ENCODE measurements at places on chromosomes 12 and 14.

DNA sequence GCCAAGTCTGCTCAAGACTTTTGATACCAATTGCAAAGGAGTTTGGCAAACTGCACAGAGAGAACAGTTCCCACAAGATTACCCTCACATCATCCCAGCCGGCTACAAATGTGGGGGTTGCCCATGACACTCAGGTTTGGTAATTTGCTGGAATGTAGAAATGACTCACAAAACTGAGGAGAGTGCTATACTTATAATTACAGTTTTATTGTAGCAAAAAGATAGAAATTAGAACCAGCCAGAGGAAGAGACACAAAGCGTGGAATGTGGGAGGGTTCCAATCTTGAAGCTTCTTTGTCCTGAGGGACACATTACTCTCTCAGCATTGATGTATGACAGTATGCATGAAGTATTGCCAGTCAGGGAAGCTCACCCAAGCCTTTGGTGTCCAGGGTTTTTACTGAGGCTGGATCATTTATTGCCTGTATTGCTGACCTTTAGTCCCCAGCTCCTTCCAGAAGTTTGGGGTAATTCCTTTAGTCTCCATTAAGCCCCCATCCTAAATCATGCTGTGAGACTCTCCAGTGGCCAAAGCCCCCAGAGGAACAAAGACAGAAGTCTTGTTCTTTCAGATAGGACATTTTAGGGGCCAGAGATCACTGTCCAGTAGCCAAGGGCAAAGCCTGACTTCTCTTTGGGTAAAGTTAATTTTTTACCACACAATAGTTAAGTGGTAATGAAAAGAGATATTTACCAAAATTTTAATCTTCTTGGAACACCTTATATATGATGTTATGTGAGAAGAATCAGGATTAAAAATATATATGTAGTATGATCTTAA is 9.9 kb downstream of the TBK1 start:
- DNase-seq = no peak

- DNase-seq = no peak
These were observed 1.7 kb upstream of the AKAP6 start for GRCh38 chr14:32327255-32327961.

GRCh38 chr12:107634530-107634929 is 51.1 kb upstream of the PWP1 start:
- DNase-seq = no peak

DNA sequence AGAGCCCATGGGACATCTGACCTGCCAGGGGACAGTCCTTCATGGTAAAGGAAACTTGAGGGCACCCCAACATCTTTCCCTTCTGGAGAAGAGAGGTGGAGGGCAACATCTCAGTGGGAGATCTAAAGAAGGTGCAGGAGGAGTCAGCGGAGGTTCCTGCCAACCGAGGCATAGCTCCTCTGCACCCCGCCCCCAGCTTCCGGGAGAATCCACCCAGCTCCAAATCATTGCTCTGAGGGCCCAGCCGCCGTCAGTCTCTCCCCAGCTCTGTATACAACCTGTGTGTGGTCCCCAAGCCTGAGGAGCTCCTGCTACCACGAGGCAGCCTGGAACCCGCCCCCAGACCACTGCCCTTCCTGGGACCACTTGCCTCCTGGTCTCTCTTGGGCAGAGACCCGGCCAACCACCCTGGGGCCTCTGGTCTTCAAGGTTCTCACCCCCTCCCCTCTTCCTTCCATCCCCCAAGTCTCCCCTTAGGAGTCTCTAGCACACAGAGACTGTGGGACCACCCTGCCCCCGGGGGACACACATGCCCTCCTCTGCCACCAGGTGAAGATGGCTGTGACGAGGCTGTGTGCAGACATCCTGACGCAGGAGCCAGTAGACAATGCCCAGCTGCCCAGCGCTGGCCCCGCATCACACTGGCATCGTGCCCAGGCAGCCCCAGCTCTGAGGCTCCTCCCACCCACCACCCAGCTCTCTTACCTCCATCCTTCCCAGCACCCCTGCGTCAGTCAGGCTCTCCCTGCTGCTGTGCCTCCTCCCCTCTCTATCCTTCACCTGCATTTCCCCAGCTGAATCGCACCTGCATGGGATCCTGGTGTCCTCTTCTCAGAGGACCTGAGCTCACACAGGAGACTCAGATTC is 13.0 kb upstream of the NUDT14 start:
- DNase-seq = no peak

- DNase-seq = no peak
These were observed 10.9 kb downstream of the MTA1 start for GRCh38 chr14:105430565-105430964.

DNA sequence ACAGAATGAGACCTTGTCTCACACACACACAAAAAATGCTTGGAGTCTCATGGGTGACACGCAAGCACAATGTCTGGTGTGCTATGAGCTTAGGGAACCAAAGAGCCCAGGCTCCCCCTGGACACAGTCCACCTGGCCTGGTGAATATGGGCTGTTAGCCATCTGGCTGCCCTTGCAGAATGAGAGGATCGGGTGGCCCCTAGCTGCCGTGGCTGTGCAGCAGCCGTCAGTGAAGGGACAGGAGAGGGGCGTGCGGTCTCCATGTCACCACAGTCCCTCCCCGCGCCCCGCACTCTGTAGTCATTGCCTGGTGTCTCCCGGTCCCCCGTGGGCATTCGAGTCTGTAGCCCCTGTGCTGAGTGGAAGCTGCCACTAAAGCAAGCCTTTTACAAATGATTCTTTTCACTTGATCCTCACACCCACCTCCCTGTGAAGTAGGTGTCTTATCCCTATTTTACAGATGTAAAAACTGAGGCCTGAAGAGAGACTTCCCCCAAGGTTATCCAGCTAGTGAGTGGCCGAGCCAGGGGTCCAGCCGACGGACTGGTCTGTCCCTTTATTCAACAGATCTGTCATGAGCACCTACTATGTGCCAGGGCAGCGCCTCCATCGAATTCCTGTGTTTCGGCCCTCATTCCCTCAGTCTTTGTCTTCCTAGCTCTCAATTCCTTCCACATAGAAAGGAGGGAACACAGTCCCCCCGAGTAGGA is 18.8 kb downstream of the MVK start:
- no peak for DNase-seq

DNA sequence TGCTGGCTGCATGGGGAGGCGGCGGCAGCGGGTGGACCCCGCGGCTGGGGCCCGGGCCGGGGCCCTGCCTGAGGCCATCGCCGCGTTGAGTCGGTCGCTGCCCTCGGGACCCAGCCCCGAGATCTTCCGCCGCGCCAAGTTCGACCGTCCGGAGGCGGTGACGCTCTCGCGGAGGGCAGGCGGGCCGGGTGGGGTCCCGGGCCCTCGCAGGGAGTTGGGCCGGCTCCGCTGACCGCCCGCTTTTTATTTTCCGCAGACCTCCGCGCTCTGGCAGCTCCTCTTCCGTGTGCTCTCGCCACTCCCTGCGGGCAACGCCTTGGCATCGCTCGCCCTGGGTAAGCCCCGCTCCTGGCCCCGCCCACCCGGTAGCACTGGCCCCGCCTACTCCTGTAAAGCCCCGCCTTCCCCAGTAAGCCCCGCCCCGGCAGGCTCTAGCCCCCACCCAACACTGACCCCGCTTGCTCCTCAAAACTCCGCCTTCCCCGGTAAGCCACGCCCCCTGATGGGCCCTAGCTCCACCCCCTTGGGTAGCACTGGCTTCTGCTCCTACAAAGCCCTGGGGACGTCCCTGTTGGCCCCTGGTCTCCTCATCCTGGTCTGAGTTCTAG is 424 bp downstream of the TEDC1 start:
- no peak for DNase-seq

DNA sequence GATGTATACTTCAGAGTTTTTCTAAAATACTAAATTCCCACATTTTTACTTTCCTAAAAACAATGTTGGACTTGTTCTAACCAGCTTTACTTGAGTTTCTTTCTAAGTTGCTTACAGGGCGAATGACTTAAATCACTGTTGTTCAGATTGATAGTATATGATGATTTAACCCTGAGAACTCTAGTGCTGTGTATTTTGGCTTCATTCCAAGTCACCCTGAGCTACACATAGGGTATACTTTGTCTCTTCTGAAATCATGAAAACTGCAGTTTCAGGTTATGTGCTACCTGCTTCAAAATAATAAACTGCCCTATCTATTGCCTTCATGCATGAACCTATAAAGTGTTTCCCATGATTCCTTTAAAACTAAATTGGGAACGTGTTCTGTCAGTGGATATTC is 162.5 kb upstream of the PDE3A start:
- no peak for DNase-seq

DNA sequence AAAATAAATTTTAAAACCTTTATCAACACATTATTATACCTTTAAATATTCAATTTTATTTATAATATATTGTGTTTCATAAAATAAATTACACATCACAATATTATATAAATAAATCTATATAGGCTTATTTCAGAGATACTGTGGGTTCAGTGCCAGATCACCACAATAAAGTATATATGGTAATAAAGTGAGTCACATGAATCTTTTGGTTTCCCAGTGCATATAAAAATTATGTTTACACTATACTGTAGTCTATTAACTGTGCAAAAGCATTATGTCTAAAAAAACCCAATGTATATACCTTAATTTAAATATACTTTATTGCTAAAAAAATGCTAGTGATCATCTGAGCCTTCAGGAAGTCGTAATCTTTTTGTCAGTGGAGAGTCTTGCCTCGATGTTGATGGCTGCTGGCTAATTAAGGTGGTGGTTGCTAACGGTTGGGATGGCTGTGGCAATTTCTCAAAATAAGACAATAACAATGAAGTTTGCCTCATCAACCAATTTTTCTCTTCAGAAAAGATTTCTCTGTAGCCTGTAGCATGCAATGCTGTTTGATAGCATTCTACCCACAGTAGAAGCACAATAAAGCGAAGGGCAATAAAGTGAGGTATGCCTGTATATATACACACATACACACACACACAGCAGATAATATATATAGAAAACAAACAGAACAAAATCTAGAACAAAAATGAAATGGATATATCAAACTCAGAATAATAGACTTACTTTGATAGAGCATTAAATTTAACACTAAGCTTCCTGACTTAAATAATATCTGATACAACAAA is 32.4 kb downstream of the CCDC59 start:
- DNase-seq = no peak

- DNase-seq = no peak
These were observed 374.9 kb downstream of the EGLN3 start for GRCh38 chr14:33576014-33576413.

- DNase-seq = no peak
These were observed 12.3 kb upstream of the GLT1D1 start for GRCh38 chr12:128840862-128841468.

- DNase-seq = no peak
These were observed 12.8 kb downstream of the CCDC177 start for GRCh38 chr14:69561893-69562292.

GRCh38 chr12:119147847-119148448 is 30.8 kb upstream of the HSPB8 start:
- no peak for DNase-seq

- no peak for DNase-seq
These were observed 20.6 kb downstream of the FUT8 start for GRCh38 chr14:65433157-65433556.

- no peak for DNase-seq
These were observed 78.2 kb upstream of the GTF2A1 start for GRCh38 chr14:81298911-81299310.

- DNase-seq = no peak
These were observed 52.5 kb downstream of the PLEKHG3 start for GRCh38 chr14:64756712-64757111.

- DNase-seq = no peak
These were observed 55.3 kb downstream of the DACT1 start for GRCh38 chr14:58693048-58693447.

GRCh38 chr12:20629414-20630156 is 65.5 kb upstream of the SLCO1C1 start:
- DNase-seq = no peak

- DNase-seq = no peak
These were observed 1.0 kb upstream of the TESC start for GRCh38 chr12:117100251-117100650.

- no peak for DNase-seq
These were observed 20.7 kb downstream of the SCARB1 start for GRCh38 chr12:124842800-124843510.

DNA sequence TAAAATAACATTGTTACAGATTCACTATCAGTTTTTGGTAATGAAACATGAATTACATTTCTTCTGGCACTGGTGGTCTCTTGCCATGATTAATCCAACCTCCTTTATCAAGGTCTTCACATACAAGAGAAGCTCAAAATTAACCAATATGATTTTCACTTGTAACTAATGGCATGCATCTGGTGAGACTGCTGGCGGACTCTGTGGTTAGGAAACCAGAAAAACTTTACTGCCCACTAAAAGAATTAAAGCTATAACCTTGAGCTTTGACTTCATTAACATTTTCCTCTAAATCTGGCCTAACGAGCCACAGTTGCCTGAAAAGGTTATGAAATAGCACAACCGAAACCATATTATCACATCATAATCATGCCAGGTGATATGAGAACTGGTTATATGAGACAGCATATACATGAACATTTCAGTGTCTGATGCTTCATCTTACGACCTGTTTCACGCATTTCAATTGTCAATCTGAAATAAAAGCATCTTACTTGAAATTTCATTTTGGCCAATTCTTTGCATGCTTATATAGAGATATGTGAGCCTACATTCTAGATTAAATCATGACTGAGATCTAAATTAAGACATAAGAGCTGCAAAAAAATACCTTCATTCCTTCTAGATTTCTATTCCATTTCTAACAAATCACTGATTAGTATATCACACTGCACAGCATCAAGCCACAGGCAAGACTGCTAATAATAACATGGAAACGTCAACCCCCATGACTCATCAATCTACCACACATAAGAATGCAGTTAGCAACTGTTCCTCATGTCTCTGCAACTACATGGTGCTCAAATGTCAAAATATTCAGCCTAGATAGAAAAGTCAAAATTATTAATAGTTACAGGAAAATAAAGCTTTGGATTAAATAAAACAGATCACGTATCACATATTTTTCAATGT is 89.3 kb downstream of the OSBPL8 start:
- peak; percentile 17 for DNase-seq

DNA sequence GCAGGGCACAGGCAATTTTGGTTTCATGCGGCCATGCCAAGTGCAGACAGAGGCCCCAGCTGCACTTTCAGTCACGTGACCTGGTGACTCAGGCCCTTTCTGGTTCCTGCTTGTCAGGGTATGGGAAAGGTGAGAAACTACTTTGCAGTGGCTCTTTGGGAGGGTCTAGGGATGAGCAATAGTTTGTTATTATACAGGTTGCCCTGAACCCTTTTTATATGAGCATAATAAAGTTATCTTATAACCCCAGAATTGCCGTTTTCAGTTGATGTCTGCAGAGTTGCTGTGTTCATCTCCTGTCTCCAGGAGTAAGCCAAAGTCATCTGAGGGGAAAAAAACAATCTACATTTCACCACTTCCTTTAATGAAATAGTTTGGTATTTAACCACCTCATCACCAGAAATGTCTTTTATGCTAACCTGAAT is 30.9 kb upstream of the EMP1 start:
- DNase-seq = peak; percentile 53

GRCh38 chr12:114742363-114742762 is 58.4 kb upstream of the TBX3 start:
- no peak for DNase-seq

DNA sequence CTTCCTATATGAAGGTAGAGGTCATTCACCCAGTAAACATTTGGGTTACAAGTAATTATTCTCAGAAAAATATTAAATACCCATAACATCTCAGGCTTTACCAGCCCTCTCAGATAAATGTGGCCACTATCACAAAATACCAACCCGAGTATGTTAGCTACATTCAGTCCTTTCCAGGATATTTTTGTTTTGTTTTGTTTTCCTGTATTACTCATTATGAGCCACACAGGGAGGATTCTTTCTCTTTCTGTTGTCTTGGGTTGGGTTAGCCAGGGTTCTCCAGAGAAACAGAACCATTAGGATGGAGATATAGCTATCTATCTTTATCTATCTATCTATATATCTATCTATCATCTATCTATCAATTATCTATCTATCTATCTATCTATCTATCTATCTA is 947.6 kb upstream of the MDGA2 start:
- DNase-seq = no peak
